ENCODE measurements at places on chromosomes 6 and 20.

DNA sequence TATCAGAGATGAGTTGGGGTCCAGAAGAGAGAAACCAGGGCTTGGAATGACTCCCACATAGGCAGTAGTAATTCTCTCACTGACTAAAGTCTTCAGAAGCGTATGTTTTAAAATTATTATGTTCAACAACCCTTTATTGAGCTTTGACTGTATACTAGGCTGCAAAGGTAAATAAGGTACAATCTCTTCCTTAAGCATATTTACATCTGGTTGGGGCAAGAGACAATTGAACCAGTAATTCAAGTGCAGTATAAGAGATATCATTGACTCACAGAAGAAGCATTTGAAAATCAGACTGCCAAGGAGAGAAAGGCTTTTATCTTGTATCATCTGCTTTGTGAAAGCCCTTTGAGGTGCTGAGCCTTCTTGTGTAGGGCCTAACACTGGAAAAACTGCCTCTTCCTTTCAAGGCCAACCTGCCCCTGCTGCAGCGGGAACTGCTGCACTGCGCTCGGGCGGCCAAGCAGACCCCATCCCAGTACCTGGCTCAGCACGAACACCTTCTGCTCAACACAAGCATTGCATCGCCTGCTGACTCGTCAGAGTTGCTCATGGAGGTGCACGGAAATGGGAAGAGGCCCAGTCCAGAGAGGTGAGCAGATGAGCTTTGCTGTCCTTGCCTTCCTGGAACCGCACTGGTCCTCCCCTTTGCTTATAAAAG lies 39.3 kb upstream of the C20orf144 start:
- no peak for DNase-seq

- no peak for DNase-seq
These were observed 38.5 kb downstream of the PLCG1 start for GRCh38 chr20:41175727-41176330.

DNA sequence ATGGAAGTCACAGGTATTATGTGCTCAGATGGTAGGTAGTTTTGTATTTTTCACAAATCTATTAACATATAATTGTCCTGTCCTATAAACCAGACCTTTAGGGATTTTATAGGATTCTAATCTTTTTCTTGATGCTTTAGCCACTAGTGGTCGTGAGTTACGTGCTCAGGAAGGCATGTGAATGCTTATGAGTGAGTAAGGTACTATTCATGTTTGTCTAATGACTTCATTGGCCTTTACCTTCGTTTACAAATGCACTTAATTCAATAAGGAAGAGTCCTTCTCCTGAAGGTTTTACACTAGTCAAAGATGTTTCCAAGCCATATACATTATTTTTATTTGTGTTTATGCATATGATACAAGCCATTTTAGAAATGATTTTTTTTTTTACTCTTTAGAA lies 23.0 kb downstream of the PACRG start:
- DNase-seq = no peak

DNA sequence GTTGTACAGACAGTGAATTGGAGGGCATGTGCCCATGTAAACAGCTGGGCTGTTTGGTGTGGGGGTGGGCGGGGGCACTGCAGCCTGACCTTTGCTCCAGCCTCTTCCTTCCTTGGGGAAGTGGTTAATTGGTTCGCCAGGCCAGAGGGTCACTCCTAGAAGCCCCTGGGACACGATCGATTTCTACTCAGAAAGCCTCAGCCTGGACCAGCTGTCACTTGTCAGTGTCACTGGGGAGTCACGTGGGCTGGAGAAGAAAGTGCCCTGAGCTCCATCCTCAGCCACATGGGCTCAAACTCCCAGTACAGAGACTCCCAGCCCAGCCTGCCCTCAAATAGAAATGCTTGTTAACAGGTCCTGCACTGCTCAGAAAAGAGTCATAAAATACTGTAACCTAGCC lies 423.8 kb upstream of the SULF2 start:
- peak; percentile 20 for DNase-seq

DNA sequence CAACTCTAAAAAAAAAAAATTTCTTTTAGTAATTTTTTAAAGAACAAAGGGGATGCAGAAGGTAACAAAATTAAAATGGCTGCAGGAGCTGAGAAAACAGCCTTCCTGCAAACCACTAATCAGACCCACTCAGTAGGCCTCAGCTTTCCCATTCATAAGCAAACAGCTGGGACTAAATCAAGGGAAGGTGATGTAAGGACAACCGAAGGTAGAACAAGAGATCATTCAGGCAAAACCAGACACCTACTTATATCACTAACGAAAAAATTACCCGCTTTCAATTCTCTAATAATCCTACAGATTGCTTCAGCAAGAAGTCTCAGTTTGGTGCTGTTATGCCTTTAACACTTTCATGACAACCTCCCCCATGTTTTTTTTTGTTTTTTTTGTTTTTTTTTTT lies 124.0 kb downstream of the ZMYND8 start:
- no peak for DNase-seq

GRCh38 chr6:119608994-119609393 lies 259.4 kb upstream of the MAN1A1 start:
- no peak for DNase-seq

- DNase-seq = no peak
These were observed 42.4 kb upstream of the MLN start for GRCh38 chr6:33846226-33846625.

DNA sequence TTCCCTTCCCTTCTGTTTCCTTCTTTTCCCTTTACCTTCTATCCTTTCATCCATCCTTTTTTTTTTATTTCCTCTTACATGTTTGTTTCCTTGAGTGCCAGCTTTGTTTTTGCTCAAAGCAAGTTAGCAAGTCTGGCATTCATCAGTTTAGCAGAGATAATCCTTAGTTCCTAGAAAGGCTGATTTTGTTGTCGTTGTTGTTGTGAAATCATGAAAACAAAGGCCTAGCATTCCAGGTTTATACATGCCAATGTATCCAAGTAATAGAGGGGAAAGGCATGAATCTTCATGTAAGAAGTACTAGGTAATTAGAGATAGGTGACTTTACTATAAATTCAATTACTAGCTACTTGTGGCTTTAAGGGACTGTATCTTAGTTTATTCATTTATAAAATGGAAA lies 45.9 kb downstream of the TFAP2B start:
- no peak for DNase-seq
